ENCODE measurements at places on chromosomes 5 and 9.
A peak's percentile ranks its signal among the peaks of the same experiment; 100 is the strongest.

DNA sequence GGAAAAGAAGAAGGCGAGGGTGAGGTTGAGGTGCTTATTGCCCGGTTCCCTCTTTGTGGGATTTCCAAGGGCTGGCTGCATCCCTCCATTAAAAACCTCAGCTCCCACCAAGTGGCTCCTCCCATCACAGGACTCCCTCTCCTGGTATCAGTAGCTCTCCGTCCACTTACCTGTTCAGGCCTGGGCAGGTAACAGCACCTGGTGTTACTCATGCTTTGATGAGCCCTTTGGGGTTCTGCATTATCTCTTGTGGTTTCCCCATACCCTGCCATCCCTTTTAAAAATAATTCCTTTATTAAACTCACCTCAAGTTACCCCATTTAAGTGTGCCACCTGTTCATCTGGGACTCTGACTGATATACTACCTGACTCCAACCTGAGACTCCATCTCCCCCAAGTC lies 17.5 kb upstream of the TGFBR1 start:
- DNase-seq, result no peak

- no peak for DNase-seq
Measured at GRCh38 chr5:43353668-43354067, 40.5 kb upstream of the HMGCS1 start.

- no peak for DNase-seq
Measured at GRCh38 chr9:109286981-109287380, 33.9 kb downstream of the EPB41L4B start.

DNA sequence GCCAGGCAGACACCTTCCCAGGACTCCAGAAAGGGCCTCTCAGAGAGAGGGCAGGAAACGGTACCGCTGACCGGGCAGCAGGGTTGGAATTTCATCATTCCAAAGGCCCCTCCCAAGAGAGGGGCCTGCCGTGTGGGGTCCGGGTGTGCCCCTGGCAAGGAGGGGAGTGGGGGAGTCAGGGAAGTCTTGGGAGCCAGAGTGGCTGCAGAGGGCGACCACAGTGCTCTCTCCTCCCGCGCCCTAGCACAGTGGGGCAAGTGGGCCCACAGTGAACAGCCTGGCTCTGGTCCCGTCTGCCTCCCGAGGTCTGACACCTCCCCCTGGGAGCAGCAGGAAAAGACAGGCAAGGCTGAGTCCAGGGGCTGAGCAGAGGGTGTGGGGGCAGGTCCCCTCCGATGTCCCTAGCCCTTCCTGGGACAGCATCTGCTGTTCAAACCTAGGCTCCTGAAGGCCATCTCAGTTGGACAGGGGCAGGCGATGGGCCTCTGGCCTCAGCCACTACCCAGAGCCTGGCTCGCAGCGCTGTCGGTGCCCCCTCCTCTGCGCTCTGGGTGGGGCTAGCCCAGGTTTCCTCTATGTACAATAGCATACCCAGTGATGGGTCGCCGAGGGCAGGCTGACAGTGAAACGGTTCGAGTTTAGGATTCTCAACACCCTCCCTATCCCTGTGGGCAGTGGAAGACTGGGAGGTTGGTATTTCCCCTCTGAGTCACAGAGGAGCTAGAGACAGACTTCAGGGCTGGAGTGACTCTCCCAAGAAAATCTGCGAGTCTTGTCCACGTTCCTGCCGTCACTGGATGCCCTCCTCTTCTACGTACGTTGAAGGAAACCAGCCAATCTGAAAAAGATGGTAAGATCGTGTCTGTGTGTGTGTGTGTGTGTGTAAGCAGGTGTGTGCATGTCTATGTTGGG lies 25.4 kb upstream of the SARDH start:
- DNase-seq, result no peak

DNA sequence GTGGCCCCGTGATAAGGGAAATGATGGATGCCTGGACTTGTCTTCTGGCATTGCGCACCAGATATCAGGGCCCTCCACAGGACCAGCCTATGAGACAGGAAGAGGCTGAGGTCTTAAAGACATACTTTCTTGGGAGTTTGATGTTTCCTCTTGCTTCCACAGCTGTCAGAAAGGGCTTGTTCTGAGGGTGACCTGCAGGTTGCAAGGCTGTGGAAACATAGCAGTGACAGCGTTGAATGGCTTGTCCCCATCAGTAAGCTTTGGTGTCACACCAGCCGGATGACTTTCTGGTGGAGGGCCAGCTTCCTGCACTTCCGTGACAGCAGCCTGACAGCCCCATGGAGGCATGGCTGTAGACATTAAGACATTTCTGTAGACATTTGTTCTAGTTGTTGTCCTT lies 143.2 kb downstream of the C9orf152 start:
- no peak for DNase-seq

GRCh38 chr5:104643320-104643719 lies 1080.7 kb upstream of the NUDT12 start:
- no peak for DNase-seq

GRCh38 chr5:117327511-117327910 lies 752.9 kb upstream of the SEMA6A start:
- no peak for DNase-seq

DNA sequence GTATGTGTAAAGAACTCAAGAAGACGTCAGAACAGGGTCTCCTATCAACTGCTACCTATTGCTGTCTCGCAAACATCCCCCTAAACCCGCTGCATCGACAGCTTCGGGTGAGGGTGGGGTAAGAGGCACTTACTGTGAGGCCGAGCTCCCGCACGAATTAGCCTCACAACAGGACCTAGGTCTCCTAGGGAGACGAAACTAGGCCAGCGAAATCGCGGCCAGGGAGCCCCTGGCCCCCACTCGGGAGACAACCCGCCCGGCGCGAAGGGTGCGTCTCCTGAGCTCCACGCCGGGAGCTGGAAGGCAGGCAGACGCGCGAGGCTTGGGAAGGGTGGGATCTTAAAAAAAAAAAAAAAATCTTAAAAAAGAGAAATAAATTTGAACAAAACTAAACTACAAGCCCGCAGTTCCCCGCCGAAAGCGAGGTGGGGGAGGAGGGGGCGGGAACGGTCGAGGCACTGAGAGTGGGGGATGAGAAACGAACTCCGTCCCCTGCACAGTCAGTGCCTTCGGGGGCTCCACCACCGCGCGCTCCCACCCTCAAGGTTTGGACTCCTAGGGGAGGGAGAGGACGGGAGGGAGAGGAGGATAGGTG lies 33.0 kb upstream of the NFIB start:
- no peak for DNase-seq

GRCh38 chr5:93164690-93165089 lies 416.3 kb downstream of the NR2F1-AS1 start:
- DNase-seq, result no peak

DNA sequence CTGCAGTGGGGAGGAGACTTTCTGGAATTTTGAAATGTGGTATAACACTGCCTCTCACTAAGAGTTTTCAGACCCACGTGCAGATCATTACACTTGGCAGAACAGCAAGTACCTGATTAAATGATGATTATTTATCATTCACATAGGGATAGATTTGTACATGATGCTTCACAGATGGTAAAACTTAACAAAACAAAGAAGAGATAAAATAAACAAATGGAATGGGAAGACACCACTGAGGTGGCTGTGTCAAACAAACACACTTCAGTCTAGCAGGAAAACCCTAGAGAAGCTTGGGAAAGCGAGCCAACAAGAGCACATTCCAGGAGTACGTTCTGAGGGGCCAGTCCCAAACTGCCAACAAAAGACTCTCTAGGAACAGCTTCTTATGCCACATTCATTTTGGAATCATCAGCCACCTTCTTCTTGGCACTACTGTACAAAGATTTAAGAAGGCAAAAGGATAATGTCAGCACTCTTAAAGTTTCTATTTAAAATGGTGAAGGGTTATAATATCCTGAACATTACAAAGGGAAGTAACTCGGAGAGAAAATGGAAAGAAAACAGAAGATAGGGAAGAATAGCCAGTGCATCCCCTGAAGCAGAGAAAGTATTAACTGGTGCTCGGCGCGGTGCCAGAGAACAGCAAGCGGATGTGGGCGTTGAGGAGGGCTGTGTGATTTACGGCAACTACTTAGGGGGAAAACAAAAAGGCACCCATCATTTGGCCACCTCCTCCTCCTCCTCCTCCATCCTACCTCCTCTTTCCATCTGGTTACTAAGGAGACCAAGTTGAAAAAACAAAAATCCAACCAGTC lies 1.6 kb downstream of the MED27 start:
- peak; percentile 28 for DNase-seq

DNA sequence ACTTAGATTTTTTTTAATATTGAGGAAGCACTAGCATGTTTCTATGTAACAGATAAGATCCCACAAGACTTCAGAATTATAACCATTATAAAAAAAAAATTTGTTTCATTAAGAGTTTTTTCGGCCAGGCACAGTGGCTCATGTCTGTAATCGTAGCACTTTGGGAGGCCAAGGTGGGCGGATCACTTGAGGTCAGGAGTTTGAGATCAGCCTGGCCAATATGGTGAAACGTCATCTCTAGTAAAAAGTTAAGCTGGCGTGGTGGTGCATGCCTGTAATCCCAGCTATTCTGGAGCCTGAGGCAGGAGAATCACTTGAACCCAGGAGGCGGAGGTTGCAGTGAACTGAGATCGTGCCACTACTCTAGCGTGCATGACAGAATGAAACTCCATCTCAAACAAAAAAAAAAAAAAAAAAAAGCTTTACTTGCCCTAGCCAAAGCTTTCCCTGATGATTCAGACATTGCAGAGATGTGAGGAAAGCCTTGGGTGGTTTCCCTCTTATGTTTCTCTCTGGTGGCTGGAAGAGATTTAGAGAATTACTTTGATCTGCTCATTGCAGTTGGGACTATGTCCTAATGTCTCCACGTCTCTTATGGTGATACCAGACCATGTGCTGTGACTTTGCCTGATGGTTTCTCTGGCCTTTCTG lies 65.4 kb downstream of the EGFLAM start:
- no peak for DNase-seq

DNA sequence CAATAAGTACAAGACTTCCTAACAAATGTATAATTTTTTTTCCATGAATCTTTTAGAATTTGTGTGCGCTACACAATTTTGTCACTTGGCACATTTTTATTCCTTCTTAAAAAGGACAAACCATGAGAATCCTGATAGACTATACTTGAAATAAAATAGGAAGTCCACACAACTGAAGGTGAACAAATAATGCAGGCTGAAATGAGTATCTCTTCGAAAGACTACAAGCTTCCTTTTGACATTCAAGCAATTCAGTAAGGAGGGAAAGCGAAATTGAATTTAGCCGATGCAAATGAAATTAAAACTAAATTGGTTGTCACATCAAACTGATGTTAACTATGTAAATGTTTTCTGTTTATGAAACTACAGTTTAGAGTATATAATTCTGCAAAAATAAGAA lies 374.4 kb upstream of the CCNH start:
- DNase-seq, result no peak

DNA sequence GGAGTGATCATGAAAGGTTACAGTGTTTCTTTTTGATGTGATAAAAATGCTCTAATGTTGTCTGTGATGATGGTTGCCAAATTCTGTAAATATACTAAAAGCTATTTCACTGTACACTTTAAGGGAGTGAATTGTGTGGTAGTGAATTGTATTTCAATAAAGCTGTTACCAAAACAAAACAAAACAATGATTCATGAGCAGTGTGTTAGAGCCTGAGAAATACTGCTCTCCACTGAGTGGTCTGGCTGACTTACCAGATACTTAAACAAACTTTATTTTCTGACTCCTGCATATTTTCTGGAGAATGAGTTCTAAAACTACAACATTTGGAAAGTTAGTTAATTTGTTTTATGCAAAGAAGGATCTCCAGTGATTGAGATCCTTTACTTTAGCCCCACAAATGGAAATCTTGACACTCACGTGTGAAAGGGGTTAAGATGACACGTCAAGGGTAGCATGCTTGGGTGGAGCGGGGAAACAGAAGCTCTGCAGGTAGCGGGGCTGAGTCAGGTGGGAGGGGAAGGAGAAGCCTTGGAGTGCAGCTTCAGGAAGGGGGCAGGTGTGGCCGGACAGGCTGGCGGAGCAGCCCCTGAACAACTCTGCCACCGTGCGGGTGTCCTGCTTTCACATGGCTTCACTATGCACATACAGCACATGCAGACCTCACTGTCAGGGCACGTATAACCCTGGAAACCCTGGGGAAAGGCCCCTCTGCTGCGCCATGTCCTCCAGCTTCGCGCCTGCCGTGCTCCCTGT lies 256.7 kb downstream of the IRX1 start:
- no peak for DNase-seq

- no peak for DNase-seq
Measured at GRCh38 chr5:159459132-159459627, 128.9 kb upstream of the IL12B start.

DNA sequence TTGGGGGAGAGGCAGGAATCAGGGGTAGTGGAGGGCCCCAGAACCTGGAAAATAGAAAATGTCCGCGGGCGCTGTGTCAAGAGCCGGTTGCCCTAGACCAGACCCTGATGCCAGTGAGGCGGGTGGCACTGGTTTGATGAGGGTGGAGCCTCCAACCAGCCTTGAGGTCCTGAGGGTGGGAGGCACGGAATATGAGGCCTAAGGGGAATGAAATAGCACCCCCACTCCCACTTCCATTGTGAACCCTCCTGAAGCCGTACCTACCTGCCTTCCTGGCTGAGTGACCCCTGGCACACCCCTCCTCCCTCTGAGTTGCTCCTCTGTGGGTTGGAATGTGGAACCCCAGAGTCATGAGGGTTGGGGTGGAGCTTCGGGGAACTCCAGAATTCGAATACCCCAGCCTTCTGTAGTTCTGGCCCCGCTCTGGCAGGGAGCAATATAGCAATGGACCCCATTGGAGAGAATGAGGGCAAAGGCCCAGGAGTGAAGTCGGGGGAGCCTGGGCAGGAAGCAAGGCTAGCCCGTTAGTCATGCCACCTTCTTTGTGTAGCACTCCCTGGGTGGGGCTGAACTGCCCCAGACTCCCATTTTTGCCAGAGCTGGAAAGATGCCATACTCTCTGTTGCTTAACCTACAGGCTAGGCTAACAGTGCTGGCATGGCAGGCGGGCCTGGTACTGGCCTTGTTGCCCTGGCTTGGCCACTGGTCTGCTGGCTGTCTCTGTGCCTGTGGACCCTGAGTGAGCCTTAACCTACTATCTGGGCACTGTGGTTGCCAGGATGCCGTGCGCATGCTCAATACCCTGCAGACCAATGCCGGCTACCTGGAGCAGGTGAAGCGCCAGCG lies 1.0 kb downstream of the FPGS start:
- no peak for DNase-seq

GRCh38 chr5:116652903-116653302 lies 78.3 kb upstream of the SEMA6A start:
- DNase-seq, result no peak

DNA sequence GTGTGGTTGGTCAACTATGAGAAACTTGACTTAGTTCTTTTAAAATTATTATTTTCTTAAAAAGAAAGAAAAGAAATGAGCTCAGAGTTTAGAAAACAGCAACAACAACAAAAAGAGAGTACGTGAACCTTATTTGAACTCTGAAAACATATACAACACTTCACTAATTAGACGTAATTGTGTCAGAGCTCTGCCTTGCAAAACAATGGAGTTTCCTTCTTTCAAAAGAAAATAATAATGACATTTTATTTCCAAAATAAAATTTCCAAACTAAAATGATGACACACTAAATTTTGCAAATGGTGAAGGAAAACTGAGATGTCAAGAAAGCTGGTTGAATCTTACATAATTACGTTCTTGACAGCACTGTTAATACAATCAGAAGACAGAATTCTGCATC lies 15.4 kb downstream of the ROR2 start:
- no peak for DNase-seq
